H9 (cell line): ENCODE measurements at places on chromosomes 6 and 20.

- DNase-seq = no peak
Measured at GRCh38 chr20:15155848-15156401, 818.5 kb upstream of the FLRT3 start.

GRCh38 chr6:72968704-72969103 is 256.6 kb downstream of the KHDC1L start:
- DNase-seq = no peak

GRCh38 chr6:106666282-106667021 is 37.1 kb downstream of the QRSL1 start:
- DNase-seq = peak; percentile 60

DNA sequence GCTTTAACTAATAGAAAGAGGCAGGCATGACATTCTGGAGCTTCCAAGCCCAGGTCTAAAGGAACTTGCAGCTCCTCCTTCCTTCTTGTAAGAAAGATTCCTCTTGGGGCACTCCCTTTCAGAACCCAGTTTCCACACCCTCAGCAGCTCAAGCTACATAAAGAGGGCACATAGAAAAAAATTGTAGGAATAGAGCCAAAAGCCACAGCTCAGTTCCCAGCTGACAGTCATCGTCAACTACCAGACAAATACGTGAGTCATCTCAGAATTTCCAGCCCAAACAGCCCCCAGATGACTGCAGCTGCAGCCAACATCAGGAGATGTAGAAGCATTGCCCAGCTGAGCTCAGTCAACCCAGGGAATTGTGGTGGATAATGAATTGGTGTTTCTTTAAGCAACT is 349.8 kb upstream of the ARID1B start:
- no peak for DNase-seq

- DNase-seq = peak; percentile 64
Measured at GRCh38 chr20:34538671-34539123, 19.8 kb upstream of the MAP1LC3A start.

DNA sequence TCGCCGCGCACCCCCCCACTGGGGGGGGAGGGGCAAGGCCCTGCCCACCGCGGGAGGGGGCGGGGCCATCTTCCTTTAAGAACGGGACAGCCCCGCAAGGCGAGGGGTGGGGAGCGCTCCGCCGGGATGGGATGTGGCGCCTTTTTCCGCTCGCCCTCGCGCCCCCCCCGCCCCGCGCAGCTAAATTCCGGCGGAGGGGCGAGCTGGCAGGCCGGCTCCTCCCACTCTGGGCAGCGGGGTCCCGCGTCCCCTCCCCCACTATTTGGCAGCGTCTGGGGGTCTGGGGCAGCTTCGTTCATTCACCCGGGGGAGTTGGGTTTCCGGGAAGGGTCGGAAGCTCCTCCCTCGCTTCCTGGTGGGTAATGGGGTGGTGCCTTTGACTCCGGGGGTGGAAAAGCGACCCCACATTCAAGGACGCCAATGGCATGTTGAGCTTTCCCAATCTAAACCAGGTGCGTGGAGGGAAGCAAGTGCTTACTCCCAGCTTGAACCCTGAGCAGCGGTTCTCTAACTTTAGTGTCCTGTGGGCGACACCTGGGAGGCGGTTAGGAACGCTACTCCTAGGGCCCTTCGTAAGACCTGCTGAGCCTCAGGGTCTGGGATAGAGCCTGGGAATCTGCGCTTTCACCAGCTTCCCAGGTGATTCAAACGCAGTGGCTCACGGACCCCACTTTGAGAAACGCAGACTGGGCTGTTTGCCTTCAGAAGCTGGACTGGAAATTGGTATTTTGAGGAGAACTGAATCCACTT is 927 bp downstream of the ASXL1 start:
- peak; percentile 91 for DNase-seq

- peak; percentile 26 for DNase-seq
Measured at GRCh38 chr6:166635013-166635970, 8.2 kb upstream of the RPS6KA2 start.
